ENCODE measurements at places on chromosomes 2 and 18.

- DNase-seq: no peak
- H3K4me1 ChIP-seq: no peaks in the 10 kb centered on the region
- no peak overlapping the region for H3K4me3 ChIP-seq
- no peaks in the 10 kb centered on the region for H3K36me3 ChIP-seq
- no peak overlapping the region for H3K27ac ChIP-seq
- H3K27me3 ChIP-seq: no peaks in the 10 kb centered on the region
Measured at GRCh38 chr2:84474176-84474575, 15.1 kb upstream of the SUCLG1 start.

GRCh38 chr2:9451231-9451630 lies 23.1 kb upstream of the IAH1 start:
- H3K4me3 ChIP-seq: no peak overlapping the region
- peaks cover 56% of the 10 kb centered on the region for H3K36me3 ChIP-seq
- H3K4me1 ChIP-seq: no peaks in the 10 kb centered on the region
- H3K27me3 ChIP-seq: no peaks in the 10 kb centered on the region

DNA sequence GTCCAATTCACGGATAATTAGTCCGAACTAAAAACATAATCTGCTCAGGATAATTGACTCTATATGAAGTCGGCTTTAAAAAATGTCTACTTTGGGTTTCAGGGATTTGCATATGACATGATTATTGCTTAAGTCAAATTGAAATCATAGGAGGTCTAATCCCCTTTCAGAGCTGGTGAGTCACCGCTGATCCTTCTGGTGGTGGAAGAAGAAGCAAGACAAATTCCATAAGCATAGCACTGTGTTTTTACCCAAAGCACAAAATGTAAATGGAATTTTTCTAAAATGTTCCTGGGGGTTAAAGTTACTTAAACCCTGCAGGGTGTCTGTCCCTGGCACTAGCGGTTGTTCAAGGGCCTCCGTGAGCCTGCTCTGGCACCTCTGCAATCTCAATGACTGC lies 460.2 kb downstream of the LRATD1 start:
- peaks cover 4% of the 10 kb centered on the region for H3K4me1 ChIP-seq
- no peak overlapping the region for H3K4me3 ChIP-seq
- no peak overlapping the region for H3K27ac ChIP-seq
- H3K36me3 ChIP-seq: no peaks in the 10 kb centered on the region

DNA sequence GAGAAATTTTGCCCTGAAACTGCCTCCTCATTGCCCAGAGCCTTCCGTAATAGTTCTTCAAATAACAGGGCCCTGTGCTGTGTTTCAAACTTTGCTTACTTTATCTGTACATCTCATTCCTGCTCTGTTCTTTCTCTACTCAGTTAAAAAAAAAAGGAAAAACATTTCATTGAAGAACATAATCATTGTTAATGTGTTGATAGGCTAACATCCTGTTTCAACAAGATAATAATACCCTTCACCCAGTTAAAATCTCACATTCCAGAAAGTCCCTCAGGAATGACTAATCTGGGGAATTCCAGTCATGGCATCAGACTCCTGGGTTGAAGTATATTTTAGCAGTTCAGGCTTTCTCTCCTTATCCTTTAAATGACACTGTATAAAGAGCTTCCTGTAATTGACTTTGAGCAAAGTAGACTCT lies 45.6 kb upstream of the ITGAV start:
- no peaks in the 10 kb centered on the region for H3K4me1 ChIP-seq
- no peak overlapping the region for H3K4me3 ChIP-seq
- H3K36me3 ChIP-seq: no peaks in the 10 kb centered on the region
- no peak overlapping the region for H3K27ac ChIP-seq
- no peak for DNase-seq
- no peaks in the 10 kb centered on the region for H3K27me3 ChIP-seq

DNA sequence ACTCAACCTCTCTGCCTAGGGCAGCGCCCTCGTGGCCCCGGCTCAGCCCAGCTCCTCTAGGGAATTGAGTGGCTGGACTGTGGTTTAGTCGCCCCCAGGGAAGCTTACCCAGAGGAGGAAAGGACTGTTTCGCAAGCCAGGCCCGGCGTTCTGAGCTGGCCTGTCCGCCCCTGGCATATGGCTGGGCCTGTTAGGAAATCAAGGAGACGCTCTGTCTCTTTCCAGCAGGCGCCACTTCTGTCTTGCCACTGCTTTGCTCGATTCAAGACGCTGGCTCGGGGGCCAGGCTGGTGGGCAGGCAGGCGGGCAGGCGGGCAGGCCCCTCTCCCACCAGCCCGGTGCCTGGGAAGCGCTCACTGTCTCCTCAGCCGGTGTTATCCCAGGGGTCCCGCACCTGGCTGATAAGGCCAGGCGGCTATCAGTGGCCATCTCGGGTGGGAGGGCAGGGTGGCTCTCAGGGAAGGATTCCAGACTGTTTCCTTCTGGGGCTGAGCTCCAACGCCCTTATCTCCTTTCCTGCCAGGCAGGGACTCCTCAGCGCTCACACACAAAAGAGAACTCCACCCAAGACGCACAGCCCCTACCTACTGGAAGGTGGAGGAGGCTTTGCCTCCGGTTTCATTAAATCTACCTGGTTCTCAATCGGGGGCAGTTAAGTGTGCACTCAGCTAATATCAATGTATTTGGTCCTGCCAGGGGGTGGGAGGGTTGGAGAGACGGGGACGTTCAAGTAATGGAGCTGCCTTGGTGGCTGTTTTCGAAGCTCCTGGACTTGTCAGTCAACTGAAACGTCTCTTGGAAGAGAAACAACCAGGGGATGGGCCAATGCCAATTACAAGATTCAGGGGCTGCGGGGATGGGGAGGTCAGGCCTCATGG lies 109.1 kb downstream of the SMAD7 start:
- H3K4me3 ChIP-seq: no peak overlapping the region
- no peaks in the 10 kb centered on the region for H3K36me3 ChIP-seq
- H3K4me1 ChIP-seq: peaks cover 11% of the 10 kb centered on the region
- H3K27me3 ChIP-seq: no peaks in the 10 kb centered on the region
- DNase-seq: no peak

DNA sequence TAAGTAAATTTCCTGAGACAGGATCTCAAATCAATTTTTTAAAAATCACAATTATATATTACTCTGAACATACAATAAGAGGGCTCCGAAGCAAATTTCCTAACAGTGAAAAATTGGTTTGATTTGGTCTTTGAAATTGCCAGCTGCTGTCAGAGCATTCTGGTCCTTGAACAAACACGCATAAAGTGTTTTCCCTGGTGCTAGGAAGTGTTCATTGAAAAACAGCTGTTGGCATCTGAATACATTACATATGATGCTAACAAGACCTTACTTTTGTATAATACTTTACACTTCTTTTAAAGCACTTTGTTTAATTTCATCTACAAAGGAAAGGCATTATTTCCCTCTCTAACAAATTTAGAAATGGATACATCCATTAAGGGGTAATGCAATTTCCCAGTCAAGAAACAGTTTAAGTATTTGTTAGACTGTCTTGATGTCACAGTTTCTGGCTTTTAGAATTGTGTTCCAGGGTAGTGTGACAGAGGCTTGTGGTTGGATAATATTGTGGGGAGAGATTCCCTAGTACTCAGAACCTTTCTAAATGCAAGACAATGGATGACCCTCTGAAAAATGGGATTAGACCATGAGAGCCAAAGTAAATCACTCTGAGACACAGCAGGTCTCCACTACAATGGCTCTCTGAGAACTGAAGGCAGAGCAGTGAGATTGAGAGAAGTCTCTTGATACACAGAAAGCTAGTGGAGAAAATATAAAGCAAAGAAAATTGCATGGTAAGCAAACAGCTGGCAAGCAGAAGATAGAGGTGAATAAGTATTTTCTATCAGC lies 299.0 kb downstream of the TRIB2 start:
- DNase-seq: no peak
- no peak overlapping the region for H3K4me3 ChIP-seq
- no peaks in the 10 kb centered on the region for H3K27me3 ChIP-seq
- H3K36me3 ChIP-seq: no peaks in the 10 kb centered on the region
- no peak overlapping the region for H3K27ac ChIP-seq

DNA sequence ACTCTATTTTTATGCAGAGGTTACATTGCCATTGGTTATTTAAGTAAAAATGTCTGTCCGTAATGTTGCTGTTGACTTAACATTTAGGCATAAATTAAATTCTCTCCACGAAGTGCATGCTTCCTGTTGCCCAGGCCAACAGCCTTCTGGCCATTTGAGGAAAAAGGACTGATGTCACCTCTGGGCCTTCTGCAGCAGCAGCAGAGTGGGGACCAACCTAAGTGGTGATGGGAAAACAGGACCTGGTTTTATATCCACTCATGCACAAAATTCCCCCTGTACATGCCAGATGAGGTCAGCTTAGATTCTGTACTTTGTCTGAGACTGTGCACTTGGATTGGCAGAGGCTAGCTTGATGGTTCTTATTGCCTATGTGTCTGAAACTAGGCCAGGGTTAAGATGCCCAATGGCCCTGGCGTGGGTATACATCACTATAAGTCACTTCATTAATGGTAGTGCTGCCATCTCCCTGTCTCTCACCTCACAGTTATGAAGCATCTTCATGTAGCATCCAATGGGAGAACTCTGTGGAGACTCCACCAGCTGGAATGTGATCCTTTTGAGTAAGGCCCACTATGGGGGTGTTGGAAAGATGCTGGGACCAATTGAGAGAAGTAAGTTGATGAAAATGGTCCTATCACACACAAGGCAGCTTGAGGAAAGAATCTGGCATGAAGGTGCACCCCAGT lies 4.4 kb downstream of the ARHGAP25 start:
- peak overlapping the region; percentile 77 for H3K27ac ChIP-seq
- peaks cover 6% of the 10 kb centered on the region for H3K36me3 ChIP-seq
- H3K4me1 ChIP-seq: peaks cover 59% of the 10 kb centered on the region

DNA sequence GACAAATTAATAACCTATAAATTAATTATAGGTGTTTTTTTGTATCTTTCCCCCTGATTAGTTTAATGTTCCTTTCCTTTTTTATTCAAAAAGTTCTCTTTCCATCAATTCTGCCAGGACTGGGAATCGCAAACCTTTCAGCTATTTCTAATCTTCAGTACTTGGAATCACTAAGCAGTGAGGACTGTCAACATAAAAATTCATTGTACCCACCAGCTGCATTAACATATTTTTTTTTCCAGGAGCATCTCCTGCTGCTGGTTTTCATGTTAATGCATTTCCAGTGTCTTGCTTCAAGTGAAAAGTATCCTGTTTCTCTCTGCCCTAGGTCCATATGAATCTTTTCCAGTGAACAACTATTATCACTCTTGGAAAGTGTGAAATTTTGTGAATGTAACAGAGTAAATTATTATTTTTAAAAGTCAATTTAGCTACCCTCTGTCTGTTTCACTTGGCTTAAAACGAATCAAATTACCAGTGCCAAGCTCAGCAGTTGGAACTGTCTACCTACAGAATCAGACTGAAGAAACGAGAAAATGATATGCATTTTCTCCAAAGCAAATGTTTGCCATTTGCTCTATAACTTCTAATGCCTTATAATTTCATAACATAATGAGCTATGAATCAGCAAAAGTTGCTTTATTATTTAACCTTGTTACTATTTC lies 804.4 kb downstream of the EPHA4 start:
- H3K36me3 ChIP-seq: no peaks in the 10 kb centered on the region
- H3K27ac ChIP-seq: no peak overlapping the region
- H3K4me3 ChIP-seq: no peak overlapping the region
- no peaks in the 10 kb centered on the region for H3K27me3 ChIP-seq

GRCh38 chr2:204161886-204162285 lies 225.3 kb downstream of the ICOS start:
- no peaks in the 10 kb centered on the region for H3K27me3 ChIP-seq
- no peak overlapping the region for H3K4me3 ChIP-seq
- H3K27ac ChIP-seq: no peak overlapping the region
- no peaks in the 10 kb centered on the region for H3K36me3 ChIP-seq
- no peak for DNase-seq

DNA sequence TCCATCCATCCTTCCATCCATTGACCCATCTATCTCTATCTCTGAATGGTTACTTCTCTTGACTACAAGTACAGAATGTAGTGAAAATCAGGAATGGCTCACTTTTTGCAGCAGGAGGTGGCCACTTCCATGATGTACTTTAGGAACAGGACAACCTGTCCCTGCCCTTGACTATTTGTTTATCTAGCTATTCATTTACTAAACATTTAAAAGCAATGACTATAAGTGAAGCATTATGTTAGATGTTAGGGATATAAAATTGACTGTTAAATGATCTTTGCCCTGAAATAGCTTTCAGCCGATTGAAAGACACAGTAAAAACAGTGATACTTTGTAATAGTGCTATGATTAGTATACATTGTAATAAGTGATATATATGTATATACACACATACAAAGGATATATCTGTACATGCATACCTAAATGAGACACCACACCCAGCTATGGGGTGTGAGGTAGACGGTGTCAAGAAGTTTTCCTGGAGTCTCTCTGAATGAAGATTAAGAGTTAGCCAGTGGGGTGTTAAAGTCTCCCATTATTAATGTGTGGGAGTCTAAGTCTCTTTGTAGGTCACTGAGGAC lies 68.5 kb downstream of the C18orf54 start:
- H3K4me3 ChIP-seq: no peak overlapping the region
- H3K27me3 ChIP-seq: no peaks in the 10 kb centered on the region
- H3K4me1 ChIP-seq: no peaks in the 10 kb centered on the region
- no peak for DNase-seq

- no peaks in the 10 kb centered on the region for H3K36me3 ChIP-seq
- DNase-seq: no peak
- no peaks in the 10 kb centered on the region for H3K27me3 ChIP-seq
- H3K27ac ChIP-seq: no peak overlapping the region
- H3K4me1 ChIP-seq: no peaks in the 10 kb centered on the region
Measured at GRCh38 chr2:54858021-54858681, 134.7 kb downstream of the EML6 start.

- no peak overlapping the region for H3K27ac ChIP-seq
- peaks cover 7% of the 10 kb centered on the region for H3K4me1 ChIP-seq
- no peak for DNase-seq
Measured at GRCh38 chr2:60234274-60234986, 319.0 kb downstream of the BCL11A start.

GRCh38 chr2:7844414-7844965 lies 837.4 kb upstream of the ID2 start:
- no peak overlapping the region for H3K4me3 ChIP-seq
- no peak overlapping the region for H3K27ac ChIP-seq
- H3K4me1 ChIP-seq: no peaks in the 10 kb centered on the region
- no peak for DNase-seq
- H3K36me3 ChIP-seq: no peaks in the 10 kb centered on the region
- no peaks in the 10 kb centered on the region for H3K27me3 ChIP-seq

DNA sequence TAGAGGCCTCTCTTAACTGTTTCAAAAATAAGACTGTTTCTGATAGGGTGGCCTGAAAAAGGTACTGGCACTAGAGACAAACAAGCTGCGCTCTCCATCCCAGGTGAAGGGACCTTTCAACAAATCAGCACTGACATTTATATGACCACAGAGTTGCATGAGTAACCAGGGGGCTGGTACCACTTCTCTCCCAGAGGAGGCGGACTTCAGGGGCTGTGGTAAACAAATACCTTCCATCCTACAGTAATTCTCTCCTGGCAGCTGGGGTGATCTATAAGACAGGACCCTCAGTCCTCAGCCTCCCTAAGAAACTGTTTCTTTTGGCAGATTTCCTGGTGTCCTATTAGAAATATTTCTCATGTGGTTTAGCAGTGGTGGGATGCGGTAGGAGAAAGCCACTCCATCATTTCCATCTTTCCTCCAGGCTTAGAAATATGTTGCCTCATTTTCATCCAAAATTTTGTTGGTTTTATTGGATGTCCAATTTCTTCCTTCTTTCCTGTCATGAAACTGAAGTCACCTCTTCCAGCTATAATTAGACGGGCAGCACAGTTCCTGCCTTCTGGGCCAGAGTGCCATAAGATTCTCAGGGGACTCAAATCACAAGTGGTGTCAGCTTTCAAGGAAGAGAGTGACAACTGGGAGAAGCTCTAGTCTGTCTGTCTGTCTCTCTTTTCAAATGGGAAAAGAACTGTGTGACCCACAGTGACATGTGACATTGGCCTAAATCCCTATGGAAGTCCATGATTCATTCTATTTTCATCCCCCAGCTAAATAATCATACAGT lies 96.4 kb downstream of the CYRIA start:
- DNase-seq: no peak
- no peak overlapping the region for H3K27ac ChIP-seq
- H3K4me1 ChIP-seq: no peaks in the 10 kb centered on the region
- no peaks in the 10 kb centered on the region for H3K27me3 ChIP-seq
- no peaks in the 10 kb centered on the region for H3K36me3 ChIP-seq

Measured in thymus (tissue), 14 donors.